ENCODE measurements at places on chromosomes 7 and 10.
A peak's percentile ranks its signal among the peaks of the same experiment; 100 is the strongest.

- DNase-seq, result no peak
These were observed 718 bp upstream of the CTBP2 start for GRCh38 chr10:125160856-125161706.

- no peak for DNase-seq
These were observed 223.2 kb upstream of the LRRN3 start for GRCh38 chr7:110867771-110868170.

- no peak for DNase-seq
These were observed 5.4 kb downstream of the TFEC start for GRCh38 chr7:116024826-116025809.

GRCh38 chr7:150983893-150984368 is 5.8 kb upstream of the KCNH2 start:
- no peak for DNase-seq

- DNase-seq, result no peak
These were observed 27.9 kb downstream of the TFPI2 start for GRCh38 chr7:93862651-93863050.

DNA sequence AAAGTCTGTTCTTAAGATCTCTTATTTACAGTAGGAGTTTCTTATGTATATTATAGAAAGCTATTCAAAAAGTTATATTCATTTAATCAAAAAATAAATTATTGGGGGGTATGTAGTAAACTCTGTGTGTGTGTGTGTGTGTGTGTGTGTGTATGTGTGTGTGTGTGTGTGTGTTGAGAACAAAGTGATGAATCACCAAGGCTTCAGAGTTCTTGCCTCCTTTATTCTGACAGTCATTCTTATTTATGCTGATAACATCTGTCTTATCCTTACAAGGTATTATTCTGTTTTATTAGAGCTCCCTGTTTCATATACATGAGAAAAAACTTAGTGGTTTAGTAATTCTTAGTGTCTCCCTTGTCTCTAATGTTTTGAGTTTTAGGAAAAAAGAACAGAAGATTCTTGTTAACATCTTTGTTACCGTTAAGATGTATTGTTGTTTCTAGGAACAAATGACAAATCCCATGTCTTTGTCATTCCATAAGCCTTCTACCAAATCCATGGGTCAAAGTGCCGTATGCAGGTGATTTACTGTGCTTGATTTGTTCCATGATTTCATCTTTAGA is 424.0 kb downstream of the EXOC4 start:
- no peak for DNase-seq

DNA sequence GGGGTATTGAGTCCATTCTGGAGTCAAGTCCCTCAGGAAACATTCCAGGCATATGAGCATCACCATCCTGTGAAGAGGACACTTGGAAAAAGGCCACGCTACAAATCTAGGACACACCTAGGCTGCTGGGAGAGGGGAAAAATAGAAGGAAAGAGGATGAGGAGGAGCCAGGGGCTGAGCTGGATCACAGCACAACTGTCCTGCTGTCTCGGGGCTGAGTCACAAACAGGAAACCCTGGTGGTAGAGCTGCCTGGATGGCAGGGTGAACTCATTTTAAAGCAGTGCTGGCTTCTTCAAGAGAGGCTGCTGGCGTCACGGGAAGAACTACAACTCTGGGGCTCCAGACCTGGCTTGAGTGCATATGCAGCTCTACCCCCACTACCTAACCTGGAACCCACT is 151.5 kb downstream of the RNF216 start:
- peak; percentile 38 for DNase-seq

- DNase-seq, result no peak
These were observed 10.3 kb upstream of the WDR86 start for GRCh38 chr7:151420144-151420543.

DNA sequence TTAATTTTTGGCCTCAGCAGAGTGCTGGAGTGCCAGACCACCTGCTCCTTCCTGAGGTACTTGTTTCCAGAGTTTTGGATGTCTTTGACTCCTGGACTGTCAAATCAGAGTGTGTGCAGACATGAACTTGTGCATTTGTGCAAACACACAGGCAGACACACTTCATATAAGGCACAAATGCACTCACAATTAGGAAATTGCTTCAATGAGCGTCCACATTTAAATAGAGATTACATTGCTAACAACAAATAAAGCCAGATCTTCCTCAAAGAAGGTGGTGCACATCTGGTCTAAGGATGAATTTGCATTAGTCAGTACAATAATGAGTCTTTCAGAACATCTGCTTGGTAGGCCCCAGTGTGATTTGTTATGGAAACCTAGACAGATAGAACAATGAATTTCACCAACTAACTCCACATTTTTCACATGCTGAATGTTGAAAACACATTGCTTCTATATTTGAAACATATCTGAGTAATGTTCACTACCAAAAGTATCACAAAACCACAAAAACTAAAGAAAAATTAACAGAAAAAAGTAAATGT is 266.7 kb upstream of the INHBA start:
- DNase-seq, result no peak

DNA sequence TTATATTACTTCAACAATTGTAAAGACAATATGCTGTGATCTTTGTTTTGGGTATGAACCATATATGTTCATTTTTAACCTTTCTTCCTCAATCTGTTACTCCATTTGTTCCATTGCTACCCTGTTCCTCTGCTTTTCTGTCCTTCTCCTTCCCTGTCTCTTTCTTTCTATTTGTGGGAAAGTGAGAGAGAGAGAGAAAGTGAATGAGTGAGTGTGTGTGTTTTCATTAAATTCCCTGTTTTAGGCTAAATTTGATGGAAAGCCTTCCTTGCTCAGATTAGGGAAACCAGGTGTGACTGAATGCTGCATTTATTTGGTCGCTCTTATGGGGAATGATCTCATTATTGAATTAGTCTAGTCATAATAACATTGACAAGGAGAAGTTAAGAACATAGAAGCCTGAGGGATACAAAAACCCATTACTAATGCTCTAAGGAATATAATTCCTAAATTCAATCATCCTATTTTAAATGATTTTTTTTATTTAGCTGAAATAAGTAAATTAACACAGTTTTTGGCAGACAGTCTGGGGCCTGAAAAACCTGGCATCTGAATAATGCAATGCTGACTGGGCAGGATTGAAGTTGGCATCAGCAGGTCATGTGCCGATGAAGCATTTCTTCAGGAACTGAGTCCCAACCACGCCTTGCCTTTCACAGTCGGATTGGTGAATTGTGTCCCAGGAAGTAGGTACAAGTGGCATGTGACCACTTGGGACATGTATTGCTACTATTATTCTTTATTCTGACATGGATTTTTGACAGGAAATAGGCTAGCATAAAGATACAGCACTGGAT is 117.6 kb upstream of the LRGUK start:
- no peak for DNase-seq

DNA sequence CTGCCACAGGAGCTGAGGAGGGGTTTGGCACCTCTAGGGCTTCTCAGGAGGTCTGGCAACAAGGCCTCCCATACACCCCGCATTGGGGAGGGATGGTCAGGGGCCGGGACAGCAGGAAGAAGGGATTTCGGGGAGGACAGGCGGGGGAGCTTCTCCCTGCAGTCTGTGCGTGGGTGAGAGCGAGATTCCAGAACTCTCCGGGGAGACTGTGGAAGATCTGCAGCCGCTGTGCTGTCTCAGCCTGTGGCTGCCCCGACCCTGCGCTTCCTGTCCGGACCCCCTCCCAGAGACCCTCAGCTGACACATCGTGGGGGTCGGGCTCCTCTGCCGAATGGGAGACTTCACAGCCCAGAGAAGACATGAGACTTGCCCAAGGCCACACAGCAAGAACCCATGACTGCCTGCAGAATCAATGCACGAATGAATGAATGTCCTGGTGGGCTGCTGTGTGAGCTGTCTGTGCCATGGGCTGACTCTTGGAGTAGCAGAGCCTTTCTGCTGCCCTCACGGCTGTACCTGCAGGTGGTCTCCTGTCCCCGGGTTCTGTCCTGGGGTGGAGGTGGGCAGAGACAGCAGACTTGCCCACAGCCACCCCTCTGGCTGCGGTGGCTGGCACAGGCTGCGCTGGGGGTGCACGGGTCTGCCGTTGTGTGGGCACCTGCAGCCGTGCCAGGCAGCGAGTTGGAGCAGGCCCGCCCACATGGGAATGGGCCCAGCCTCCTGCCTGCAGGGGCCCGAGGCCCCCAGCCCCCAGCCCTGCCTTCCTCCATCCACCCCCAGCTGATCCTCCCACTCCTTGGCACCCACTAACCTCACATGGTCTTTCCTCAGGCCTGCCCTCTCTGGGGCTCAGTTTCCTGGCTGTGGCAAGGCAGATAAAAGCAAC is 16.3 kb upstream of the LFNG start:
- DNase-seq, result no peak

DNA sequence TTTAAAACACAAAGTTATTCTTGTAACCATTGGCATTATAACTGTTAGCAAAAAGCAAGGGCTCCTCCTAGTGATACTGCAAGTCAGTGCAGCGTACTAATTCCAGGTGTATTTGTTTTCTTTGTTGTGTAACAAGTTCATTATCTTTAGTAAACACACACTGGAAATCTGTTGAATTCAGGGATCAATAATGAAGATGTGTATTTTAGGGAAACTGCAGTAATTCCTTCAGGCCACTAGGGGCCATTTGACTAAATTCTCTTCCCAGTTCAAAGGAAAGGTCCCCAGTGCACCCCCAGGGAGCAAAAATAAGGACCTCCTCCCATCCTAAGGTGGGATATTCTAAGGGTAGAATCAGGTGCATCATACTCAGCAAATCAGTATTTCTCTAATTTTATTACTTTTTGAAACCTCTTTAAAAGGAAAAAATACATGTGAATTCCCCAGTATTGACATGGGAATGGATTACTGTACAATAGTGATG is 158.6 kb upstream of the LYZL1 start:
- DNase-seq, result no peak

- no peak for DNase-seq
These were observed 39.0 kb downstream of the AP5Z1 start for GRCh38 chr7:4814433-4814832.
